ENCODE measurements at places on chromosomes 4 and X.

GRCh38 chr4:101103381-101104142 is 243.8 kb downstream of the PPP3CA start:
- no peak for DNase-seq

DNA sequence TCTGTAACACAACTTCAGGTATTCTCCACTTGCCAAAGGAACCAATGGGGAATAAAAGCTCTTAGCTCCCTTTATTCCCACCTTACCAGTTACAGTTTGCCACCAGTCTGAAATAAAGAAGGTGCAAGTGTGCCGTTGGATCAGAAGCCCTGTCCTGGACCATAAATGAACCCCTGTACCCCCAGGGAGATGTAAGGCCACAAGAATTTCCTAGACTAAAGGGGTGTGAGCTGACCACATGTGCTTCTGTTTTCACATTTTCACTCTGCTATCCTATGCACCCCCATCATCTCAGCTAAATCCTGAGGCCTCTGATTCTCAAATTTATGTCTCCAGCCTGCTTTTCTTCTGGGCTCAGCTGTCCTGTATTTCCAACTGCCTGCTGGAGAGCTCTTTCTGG is 221.2 kb downstream of the SPRY1 start:
- DNase-seq, result no peak

GRCh38 chrX:152819266-152819665 is 11.3 kb downstream of the CETN2 start:
- no peak for DNase-seq

DNA sequence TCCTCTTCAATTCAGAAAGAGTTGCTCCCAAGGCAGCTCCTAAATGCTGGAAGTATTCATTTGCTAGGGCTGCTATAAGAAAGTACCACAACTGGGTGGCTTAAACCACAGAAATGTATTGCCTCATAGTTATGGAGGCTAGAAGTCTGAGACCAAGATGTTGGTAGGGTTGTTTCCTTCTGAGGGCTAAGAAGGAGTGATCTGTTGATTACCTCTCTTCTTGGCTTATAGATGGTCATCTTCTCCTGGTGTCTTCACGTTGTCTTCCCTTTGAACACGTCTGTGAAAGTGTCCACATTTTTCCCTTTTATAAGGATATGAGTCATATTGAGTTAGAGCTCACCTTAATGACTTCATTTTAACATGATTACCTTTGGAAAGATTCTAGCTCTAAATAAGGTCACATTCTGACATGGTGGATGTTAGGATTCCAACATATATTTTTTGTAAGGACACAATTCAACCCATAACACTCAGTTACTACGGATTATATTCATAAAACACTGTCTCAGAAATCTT is 266.3 kb downstream of the SPATA18 start:
- DNase-seq, result no peak

GRCh38 chr4:38989487-38989886 is 42.7 kb downstream of the TMEM156 start:
- DNase-seq, result peak; percentile 72

DNA sequence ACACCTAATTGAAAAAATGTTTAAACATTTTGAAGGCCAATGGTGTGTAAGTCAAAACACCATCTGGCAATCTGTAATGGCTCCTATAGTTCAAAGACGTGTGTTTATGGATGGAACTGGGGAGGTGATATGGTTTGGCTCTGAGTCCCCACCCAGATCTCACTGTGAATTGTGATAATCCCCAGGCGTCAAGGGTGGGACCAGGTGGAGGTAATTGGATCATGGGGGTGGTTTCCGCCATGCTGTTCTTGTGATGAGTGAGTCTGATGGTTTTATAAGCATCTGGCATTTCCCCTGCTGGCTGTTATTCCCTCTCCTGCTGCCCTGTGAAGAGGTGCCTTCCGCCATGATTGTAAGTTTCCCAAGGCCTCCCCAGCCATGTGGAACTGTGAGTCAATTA is 52.2 kb downstream of the ADRA2C start:
- no peak for DNase-seq

GRCh38 chr4:153346563-153346962 is 2.1 kb downstream of the MND1 start:
- no peak for DNase-seq

GRCh38 chr4:8346838-8347605 is 77.5 kb downstream of the HTRA3 start:
- no peak for DNase-seq

DNA sequence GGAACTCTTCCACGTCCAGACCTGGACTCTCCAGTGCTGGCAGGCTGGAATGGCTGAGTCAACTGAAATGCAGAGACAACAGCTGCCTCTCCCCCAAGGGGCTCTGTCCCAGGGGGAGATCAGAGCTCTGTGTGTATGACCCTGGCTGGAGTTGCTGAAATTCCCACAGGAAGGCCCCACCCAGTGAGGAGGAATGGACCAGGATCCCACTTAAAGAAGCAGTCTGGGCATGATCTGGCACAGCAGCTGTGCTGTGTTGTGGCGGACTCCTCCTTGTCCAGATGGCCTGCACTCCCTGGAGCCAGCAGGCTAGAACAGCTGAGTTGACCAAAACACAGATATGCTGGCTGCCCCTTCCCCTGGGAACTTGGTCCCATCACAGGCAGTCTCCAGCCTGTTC is 25.4 kb downstream of the C4orf17 start:
- no peak for DNase-seq

- DNase-seq, result peak; percentile 53
These were observed 255.8 kb downstream of the OPHN1 start for GRCh38 chrX:68177542-68177941.

DNA sequence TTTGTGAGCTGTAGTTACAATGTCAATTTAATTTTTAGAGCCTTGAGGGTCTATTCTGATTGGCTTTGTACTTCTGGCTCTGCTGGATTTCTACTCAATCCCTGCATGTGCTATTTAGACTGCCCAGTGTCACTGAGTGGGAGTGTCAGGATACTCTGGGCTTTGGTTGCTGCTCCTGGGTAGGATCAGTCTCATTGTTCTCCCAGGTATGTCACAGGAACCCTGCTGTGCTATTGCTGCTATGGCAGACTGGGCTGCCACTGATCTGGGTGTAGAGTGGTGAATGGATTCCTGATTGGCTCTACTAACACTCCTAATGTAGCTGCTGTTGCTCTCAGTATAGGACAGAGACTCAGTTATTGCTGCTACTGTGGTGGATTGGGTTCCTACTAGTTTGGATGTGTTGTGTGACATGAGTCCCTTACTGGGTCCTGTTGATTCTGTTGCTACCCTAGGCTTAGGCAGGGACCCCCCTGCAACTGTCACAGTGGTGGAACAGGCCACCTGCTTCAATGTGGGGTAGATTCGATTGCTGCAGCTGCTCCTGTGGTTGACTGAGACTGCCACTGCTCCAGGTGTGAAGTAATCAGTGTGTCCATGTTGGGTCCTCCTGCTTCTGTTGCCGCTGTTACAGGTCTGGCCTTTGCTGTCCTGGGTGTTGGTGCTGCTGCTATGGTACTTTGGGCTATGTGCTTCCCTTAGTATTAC is 707.8 kb upstream of the AMOT start:
- DNase-seq, result no peak

- DNase-seq, result peak; percentile 72
These were observed 54.5 kb downstream of the CHM start for GRCh38 chrX:85992811-85993229.

- peak; percentile 90 for DNase-seq
These were observed 157.6 kb downstream of the RASL11B start for GRCh38 chr4:53019485-53020382.

- no peak for DNase-seq
These were observed 141.0 kb downstream of the ARX start for GRCh38 chrX:24874604-24875247.

DNA sequence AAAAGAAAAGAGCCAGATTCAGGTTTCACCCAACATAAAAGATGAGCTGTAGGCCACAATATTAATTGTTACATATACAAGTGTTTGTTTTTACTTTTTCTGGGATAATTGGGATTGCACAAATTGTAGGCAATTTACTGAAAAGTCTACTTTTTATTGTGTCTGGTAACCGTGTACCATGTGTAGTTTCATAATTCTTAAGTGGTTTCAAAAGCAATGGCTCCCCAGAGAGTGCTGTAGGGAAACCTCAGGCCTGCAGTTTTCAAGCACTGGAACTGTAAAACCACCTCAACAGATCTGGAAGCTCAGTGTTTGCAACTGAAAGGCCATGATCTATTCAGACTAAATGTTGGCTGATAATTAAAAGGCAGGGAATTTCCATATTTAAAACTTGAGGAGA is 53.9 kb upstream of the MMAA start:
- no peak for DNase-seq

DNA sequence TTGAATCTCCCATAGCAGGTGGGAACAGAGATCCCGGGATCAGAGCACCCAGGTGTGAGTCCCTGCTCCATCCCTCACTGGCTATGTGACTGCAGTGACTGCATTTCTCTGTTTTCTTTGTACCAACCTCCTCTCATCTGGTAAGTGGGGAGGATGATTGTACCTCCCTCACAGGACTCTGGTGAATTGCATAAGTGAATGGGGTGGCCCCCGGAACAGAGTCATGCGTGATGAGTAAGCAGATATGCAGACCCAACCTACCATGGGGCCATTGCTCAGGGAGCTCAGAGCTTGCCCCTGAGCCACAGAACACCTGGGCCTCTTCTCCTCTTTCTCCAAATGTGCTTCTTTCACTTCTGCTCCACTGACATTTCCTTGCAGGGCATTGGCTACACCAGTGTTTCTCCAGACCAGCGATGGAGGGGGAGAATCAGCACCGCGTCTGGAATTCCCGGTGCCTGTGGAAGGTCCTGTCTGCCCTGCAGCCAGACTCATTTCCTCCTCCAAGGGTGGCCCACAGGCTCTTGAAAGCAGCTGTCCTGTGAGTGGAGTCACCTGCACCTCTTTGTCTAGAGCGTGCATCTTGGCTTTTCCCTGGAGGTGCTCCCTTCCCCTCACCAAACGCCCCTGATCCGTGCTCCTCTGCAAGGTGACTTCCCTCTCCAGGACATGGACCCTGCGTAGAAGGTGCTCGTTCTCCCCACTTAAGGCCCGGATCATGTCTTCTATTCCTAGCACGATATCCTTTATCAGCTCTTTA is 30.0 kb downstream of the C4orf50 start:
- DNase-seq, result no peak

GRCh38 chrX:132505116-132505515 is 16.3 kb upstream of the MBNL3 start:
- DNase-seq, result peak; percentile 23

- DNase-seq, result no peak
These were observed 35.7 kb downstream of the RELL1 start for GRCh38 chr4:37650481-37650880.

- DNase-seq, result no peak
These were observed 1167.2 kb upstream of the PABPC4L start for GRCh38 chr4:135368831-135369230.

DNA sequence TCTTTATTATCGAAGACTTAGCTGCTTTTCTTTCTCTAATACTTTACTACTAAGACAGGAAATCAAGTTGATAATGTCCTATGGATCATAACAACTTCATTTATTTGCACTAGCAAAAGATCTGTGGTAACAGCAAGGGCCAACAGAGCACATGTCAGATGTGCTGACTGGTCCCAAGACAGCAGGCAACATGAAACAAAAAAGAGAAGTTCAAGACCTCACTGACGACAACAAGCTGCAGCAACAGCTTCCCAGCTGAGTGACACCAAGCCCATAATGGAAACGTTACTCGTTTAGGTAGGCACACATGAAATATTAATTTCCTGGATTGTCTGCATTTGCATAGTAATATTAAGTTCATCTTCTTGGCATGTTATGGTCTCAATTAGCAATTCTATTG is 126.9 kb downstream of the UNC5C start:
- no peak for DNase-seq

DNA sequence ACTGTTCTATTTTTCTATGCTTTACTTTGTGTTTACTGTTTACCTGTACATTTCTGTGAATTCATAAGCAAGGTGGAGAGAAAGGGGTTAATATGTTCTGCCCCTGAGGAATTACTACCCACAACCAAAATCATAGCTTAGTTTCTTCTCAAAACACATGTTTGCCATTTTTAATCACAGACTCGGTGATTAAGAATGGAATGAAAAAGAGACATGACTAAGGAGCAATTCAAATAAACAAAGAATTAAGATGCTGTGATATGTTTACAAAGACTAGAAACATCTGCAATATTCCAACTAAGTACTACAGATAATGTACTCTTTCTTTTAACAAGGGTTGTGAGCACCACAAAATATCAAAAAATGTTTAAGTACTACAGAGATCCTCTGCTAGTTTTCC is 11.7 kb upstream of the FAT4 start:
- peak; percentile 62 for DNase-seq

DNA sequence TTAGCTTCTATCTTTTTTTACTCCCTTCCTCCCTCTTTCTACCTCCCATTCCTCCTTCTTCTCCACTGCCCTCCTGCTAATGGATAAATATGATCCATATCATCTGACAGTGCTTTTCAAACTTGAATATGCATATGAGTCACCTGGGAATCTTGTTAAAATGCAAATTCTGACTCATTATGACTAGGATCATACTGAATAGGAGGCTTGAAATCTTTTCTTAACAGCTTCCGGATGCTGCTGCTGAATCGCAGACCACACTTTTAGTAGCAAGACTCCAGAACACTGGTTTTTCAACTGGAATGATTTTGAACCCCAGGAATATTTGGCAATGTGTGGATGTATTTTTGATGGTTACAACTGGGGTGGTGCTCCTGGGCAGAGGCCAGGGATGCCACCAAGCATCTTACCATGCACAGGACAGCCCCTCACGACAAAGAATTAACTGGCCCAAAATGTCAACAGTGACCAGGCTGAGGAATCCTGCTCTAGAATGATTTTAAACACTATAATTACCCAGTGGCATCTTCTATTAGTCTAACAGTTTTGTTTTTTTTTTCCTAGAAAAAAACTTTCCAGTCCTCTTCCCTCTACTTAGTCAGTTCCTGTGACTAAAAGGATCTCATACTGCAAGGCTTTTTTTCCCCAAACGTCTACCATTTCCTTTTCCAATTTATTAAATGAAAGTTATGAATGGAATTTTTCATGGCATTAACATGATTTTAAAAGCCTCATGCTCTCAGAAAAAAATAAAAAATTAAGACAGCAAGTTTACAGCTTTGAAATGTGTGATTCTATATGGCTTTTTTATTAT is 10.6 kb upstream of the PYURF start:
- DNase-seq, result peak; percentile 88

DNA sequence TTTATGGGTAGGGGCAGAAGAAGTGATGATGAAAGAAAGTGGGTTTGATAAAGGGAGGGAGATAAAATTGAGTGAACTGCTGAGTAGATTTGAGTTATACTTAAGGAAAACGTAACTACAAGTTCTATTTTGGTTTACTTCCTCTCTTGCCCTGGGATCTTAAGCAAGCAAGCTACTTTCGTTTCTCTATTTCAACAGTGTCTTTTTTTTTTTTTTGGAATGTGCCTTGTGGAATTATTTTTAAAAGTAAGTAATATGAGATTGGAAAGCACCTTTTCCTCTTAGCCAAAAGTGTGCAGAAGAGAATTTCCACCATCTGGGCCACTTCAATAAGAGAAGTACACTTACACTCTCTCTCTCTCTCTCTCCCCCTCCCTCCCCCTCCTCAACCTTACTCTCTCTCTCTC is 16.0 kb upstream of the C4orf36 start:
- peak; percentile 76 for DNase-seq

GRCh38 chrX:15170927-15171326 is 99.0 kb downstream of the ASB9 start:
- DNase-seq, result peak; percentile 8
